Tibial nerve (tissue), 4 donors: ENCODE measurements at places on chromosomes 2 and 18.

DNA sequence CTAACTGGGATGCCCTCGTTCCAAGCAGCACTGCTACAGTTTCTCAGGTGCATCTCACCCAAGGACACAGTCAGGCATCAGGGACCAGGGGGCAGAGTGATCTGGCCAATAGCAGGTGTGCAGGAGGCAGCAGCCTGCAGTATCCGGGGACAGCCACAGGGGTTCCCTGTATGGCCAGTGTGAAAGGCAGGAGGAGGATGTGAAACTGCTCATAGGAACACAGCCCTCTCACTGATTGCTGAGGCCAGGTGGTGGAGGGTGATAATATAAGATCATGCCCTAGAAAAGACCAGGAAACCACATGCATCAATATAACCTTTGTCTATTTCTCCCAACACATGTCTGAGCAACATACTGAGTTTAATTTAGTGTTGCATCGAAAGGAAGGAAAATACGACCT, 112.7 kb upstream of the TACR1 start:
- no peak for DNase-seq

GRCh38 chr18:76827205-76828200, 5.1 kb downstream of the ZNF236 start:
- DNase-seq: no peak

- no peak for DNase-seq
These were observed 48.7 kb downstream of the NETO1 start for GRCh38 chr18:72819050-72819449.

GRCh38 chr2:230209422-230210051, 10.2 kb downstream of the SP110 start:
- DNase-seq: no peak

GRCh38 chr2:71784734-71785511, 331.6 kb downstream of the DYSF start:
- no peak for DNase-seq

GRCh38 chr2:6846967-6847681, 18.6 kb downstream of the CMPK2 start:
- no peak for DNase-seq

- no peak for DNase-seq
These were observed 2.7 kb downstream of the HRH4 start for GRCh38 chr18:24462838-24463775.

DNA sequence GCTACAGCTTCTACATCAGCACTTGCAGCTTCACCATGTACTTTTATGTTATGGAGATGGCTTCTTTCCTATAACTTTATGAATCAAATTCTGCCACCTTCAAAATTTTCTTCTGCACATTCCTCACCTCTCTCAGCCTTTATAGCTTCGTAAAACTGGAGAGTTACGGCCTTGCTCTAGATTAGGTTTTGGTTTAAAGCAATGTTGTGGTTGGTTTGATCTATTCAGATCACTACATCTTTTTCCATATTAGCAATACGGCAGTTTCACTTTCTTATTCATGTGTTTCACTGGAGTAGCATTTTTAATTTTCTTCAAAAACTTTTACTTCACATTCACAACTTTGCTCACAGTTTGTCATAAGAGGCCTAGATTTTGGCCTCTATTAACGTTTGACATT, 242.9 kb upstream of the GYPC start:
- DNase-seq: no peak

GRCh38 chr2:48110492-48110891, 204.2 kb upstream of the FBXO11 start:
- no peak for DNase-seq

GRCh38 chr18:49364821-49365220, 95.6 kb downstream of the DYM start:
- no peak for DNase-seq

DNA sequence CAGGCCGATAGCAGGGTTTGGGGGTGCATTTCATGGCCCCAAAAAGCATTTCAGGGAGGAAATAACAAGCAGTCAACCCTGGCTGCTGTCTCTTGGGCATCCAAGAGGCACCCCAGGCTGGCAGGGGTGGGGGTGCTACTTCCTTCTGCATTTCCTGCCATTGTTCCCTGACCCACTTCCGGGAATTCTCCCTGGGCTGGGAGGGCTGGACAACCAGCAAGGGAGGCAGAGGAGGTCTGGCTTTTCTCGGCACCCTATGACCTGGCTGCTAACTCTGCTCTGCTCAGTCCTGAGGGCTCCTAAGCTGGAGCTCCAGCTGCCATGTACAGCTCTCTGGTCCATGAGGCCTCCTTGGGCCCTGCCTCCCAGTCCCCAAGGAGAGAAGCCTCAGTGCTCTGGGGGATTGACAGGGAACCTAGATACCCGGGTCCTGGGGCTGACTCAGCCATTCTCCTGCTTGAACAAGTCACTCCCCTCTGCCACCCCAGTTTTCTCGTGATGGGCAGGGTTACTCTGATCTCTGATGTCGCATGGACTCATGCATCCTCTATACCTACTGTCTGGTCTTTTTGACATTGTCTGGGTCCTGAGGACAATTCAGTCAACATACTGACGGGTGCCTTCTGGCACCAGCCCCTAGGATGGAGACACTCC, 47.2 kb downstream of the DYSF start:
- no peak for DNase-seq

DNA sequence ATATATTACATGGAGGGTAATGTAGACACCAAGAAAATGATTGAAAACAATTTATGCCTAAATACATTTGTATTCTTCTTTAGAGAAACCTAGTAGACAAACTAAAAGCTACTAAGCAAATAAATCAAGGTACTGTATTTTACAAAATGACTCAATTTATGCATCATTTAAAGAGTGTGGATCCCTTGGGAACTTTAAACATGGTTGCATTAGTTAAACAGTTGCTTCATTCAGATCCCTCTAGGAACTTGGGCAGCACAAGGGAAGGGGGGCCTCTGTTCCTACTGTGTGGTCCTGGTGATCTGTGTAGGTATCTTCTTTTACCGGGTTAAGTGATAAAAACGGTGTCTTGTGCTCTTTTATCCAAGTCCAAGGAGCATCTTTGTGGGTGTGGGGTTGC, 31.5 kb upstream of the ATP8B1 start:
- DNase-seq: no peak

GRCh38 chr2:224849264-224849663, 133.1 kb upstream of the CCDC195 start:
- no peak for DNase-seq

DNA sequence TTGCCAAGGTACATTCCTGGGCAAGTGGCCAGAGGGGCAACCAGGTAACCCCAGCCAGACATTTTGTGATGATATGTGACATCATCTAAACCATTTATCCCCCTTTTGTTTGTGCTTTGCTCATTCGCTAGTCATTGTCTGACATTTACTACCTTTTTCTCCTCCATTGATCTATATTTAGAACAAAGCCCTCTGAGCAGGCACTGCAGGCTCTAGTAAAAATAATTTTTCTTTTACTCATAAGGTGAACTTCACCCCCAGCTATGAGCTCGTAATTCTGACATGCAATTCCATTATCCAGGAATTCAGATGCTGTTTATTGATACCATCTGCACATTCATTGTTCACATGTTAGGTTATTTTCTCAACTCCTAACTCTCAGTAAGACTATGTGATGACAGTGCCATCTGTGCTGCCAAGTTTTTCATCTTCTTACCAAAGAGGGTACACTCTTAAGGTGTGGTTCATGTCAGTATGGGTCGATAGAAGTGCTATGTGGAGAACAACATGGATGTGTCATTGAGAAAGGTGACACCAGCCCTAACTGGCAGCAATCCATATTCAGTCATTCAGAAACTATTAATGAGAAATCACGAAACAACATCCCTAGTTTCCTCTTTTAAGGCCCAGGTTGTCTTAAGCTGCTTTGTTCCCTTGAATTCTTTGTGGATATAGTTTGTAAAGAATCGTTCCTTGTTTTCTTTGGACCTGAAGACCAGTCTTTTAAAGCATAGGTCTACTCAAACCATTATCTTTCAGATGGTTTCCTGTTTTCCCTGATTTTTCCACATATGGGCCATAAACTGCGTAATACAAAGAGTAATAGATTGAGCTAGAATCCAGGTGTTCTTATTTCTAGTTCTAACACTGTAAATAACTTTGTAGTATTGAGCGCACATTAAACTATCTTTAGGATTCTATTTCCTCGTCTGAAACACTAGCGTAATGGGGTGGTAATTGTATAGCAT, 978.1 kb upstream of the CDH2 start:
- DNase-seq: no peak
